ENCODE measurements at places on chromosomes 5 and 9.
A peak's percentile ranks its signal among the peaks of the same experiment; 100 is the strongest.

DNA sequence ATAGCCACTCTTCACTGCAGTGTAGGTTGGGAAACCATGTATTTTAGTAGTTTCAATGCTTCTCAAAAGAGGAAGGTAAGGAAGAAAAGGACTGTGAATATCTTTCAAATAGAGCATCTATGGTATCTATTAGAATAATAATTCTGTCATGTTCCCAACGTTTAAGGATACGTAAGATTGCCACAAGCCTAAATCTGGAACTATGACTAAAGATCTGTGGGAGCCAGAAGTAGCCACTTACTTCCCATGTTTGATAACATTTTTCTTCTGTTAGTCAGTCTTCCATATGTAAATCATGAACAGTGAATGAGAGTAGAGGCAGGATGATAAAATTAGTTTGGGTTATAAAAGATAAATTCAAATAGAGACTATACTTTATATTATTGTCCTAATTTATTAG lies 16.3 kb upstream of the MROH2B start:
- no peak for DNase-seq

- peak; percentile 5 for DNase-seq
Measured at GRCh38 chr9:20683351-20684034, 566 bp upstream of the FOCAD start.

DNA sequence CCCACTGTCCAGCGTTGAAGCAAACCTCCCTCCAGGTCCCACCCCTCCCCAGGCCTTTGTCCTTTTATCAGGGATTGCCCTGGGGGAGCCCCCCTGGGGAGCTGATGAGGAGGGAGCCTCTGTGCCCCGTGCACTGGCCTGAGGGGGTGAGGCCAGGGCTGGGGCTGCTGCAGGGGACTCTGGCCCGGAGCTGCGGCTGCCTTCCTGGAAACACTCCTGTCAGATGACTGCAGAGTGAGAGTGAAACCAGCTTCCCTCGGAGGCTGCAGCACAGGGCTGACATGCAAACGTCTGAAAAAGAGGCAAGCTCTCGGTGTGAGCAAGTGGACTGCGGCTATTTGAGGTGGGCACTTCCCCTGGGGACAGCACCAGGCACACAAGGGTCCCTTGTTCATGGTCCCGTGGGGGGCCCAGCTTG lies 4.6 kb upstream of the TRAF2 start:
- no peak for DNase-seq

GRCh38 chr5:152529440-152529839 lies 124.4 kb upstream of the NMUR2 start:
- no peak for DNase-seq

GRCh38 chr9:18122171-18122570 lies 351.8 kb upstream of the ADAMTSL1 start:
- DNase-seq = no peak
